ENCODE measurements at places on chromosomes 6 and 20.

DNA sequence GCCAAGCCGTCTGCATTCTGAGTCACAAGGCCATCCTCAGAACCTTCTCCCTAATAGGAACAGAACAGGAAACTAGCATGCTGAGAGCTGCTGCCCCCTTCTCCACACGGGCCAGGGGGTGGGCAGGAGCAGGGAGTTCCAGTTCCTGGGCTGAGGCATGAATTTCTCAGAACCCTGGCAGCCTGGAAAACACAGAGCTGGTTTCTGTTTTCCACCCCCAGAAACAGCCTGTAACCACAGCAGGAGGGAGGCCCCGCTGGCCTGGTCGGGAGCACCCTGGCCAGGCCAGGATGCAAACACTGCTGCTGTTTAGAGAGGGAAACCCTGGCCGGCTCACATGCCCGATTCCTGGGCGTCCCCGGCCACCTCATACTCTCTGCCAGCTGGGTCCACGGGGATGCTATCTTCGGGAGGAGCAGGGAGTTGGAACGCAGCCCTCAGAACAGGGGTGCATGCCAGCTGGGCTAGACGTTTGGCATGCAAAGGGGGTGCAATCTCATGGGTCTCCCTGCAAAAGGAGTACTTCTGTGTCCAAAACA lies 130.1 kb downstream of the NFATC2 start:
- DNase-seq = peak; percentile 45

GRCh38 chr20:34951652-34952051 lies 4.0 kb downstream of the GSS start:
- no peak for DNase-seq

DNA sequence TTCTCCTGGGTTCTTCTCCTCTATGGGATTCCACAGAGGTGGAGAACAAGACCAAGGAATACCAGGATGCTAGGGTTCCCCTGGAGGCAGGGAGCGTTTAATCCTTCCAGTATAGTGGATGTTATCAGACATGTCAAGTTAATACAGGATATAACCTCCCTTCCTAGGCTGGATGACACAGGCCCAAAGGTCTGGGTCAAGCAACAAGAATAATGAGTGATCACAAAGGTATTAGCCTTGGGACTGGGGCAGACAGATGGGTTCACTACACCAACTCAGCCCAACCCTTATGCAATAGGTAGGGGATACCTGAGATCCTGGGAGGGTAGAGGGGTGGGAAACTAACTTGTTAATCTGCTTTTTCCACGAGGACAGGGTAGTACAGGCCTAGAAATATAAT lies 690.3 kb downstream of the HTR1B start:
- DNase-seq = no peak

GRCh38 chr6:33980176-33981175 lies 165.4 kb downstream of the GRM4 start:
- DNase-seq = no peak

DNA sequence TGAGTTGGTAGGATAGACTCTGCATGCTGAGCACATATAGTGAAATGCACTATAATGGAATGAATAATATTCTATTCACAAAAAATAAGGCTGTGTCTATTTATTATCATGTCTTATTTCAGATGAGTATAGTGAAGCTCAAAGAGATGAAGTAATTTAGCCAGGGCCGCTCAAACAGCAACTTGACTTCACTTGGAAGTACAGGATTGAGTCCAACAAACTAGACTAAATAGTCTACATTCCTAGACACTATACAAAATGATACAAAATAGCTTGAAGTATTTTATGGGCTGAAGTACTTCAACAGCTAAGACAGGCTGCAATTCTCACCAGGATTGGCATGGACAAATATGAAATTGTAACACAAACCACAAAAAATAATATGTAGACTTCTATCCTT lies 144.5 kb upstream of the DST start:
- DNase-seq = peak; percentile 36

DNA sequence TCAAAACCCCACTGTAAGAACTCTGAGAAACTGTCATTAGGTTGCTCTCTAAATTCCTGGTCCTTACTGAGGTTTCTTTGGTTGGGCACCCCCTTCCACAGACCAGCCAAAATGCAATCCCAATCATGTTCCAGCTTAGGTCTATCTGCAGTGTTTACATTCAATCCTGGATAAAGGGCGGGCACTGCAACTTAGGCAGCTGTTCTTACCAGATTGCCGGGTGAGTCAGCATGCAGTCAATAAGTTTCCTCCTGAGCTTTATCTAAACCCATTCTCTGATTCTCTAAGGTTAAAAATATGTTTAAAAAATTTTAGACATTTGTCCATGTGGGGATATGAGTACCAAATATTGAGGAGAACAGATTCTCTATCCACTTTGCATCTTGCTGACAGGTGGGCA lies 197.8 kb downstream of the HAO1 start:
- DNase-seq = peak; percentile 39

GRCh38 chr6:105873211-105873704 lies 212.9 kb upstream of the PRDM1 start:
- DNase-seq = no peak

- DNase-seq = no peak
Observed at GRCh38 chr6:40196135-40196518, 261.9 kb upstream of the MOCS1 start.

DNA sequence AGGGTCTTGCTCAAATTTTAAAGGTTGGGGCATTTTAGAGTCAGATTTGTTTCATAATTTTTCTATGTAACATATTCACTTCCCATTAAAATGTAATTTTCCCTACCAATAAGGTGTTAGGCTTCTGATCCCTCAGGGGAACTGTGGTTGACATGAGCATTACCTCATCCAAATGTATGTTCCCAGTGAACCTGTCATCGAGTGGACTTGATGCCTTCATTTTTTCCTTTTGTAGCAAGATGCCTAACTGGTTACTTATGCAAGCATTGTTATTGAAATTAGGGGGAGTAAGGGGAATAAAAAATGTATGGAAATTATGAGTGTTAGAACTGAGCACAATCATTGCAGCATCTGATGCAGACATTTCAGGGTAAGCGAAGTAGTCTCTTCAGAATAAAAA lies 360.5 kb downstream of the BCKDHB start:
- peak; percentile 87 for DNase-seq

DNA sequence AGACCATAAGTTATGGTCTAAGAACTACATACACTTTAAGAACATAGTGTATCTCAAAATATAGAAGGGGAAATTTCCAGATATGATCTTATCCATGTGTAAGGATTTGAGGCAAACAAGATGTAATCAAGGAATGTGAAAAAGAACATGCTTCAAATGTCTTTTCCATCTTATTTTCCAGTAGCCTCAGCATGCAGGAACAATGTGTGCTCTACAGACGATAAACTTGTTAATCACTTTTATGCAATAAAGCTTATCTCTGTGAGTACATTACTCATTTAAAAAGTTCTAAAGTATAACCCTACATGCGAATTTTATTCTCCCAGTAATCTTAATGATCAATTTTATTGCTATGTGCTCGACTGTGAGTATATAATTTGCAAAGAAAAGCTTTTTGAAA lies 185.2 kb downstream of the ALDH8A1 start:
- no peak for DNase-seq

GRCh38 chr6:40906759-40907158 lies 132.3 kb downstream of the UNC5CL start:
- DNase-seq = peak; percentile 11

- no peak for DNase-seq
Observed at GRCh38 chr20:35856866-35857265, 85.1 kb downstream of the PHF20 start.

GRCh38 chr6:811831-812230 lies 118.9 kb upstream of the EXOC2 start:
- no peak for DNase-seq

DNA sequence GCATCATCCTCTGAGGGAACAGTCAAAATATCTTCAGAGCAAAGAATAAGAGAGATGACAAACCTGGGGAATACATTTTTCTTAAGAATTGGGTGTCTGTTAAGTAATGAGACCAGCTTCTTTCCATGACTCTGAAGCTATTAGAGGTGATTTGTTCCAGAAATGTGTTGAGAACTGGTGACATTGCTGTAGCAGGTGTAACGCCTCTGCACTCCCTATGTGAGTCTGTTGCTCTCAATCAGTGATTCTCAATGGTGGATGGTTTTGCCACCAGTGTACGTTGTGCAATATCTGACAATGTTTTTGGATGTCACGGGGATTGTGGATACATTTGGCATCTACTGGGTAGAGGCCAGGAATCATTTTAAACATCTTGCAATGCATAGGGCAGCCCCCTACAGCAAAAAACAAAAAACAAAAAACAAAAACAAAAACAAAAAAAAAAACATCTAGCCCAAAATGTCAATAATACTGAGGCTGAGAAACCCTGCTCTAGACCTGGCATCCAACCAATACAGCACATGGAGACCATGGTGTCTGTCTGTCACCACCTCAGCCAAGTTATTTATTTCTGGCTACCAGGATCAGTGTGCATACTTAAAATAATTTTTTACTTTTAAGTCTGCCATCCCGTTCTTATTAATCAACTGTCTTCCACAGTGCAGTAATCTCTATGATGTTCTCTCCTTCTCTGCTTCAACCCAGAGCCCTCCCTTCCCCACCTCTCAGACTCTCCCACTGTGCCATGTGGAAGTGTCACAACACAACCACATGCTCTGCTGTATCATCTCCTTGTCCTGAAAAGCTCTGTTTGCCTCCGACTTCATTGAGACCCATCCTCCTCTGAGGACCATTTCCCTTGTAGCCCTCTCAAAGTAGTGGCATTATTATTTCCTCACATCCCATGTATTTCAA lies 43.7 kb downstream of the KLHL32 start:
- DNase-seq = no peak

- DNase-seq = no peak
Observed at GRCh38 chr6:9064156-9064555, 628.8 kb upstream of the SLC35B3 start.

DNA sequence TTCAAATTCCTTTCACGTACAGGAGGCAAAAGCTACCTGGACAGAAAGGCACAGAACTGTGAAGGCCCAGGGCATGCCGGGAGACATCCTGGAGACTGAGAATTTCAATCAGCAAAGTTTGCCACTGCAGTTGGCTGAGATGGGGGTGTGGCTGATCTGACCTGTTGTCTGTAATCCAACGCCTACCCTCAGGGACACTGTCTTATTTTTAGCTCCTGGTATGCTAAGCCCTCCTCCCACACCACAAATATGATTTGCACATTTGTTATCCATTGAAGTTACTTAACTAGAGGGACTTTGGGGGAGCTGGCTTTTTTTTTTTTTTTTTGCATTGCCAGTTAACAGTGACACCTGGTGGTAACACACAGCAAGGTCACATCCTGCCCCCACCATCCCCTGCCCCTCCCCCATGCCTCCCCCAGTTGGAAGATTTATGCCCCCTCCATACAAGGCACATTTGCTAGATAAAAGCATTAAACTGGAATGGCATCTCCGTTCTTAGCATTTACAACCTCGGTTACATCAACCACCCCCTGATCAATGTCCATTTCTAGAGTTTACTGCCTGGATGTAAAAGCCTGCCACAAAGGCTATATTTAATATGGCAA lies 40.4 kb downstream of the TTI1 start:
- peak; percentile 93 for DNase-seq

DNA sequence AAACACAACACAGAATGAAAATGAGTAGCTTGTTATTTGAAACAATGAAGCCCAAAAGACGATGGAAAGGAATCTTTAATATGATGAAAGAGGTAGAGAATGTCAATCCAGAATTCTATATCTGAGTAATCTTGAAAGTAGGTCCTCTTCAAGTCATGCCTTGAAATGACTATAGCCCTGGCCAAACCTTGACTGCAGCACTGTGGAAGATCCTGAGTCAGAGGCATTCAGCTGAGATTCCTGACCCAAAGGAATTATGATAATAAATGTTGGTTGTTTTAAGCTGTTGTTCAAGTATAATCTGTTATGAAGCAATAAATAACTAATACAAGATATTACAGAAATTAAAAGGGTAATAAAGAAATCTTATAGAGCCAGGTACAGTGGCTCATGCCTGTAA lies 64.8 kb downstream of the IBTK start:
- peak; percentile 40 for DNase-seq

DNA sequence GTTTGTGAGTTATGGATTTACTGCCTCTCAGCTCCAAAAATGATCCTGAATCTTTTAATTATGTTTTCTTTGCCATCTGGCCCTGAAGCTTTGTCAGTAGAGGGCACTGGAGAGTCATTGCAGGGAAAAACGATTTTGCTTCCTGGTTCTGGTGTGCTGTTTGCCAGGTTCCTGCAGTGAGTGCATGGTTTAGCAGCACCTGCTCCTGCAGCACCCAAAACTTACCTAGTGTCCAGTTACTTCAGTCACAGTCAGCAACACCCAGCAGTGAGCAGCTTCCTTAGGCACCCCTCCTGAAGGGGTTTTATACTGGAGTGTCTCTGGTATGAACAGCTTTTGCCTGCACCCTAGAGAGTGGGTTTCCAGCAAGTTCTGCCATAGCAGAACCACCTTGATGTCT lies 6.0 kb upstream of the TRIM26 start:
- DNase-seq = peak; percentile 43

DNA sequence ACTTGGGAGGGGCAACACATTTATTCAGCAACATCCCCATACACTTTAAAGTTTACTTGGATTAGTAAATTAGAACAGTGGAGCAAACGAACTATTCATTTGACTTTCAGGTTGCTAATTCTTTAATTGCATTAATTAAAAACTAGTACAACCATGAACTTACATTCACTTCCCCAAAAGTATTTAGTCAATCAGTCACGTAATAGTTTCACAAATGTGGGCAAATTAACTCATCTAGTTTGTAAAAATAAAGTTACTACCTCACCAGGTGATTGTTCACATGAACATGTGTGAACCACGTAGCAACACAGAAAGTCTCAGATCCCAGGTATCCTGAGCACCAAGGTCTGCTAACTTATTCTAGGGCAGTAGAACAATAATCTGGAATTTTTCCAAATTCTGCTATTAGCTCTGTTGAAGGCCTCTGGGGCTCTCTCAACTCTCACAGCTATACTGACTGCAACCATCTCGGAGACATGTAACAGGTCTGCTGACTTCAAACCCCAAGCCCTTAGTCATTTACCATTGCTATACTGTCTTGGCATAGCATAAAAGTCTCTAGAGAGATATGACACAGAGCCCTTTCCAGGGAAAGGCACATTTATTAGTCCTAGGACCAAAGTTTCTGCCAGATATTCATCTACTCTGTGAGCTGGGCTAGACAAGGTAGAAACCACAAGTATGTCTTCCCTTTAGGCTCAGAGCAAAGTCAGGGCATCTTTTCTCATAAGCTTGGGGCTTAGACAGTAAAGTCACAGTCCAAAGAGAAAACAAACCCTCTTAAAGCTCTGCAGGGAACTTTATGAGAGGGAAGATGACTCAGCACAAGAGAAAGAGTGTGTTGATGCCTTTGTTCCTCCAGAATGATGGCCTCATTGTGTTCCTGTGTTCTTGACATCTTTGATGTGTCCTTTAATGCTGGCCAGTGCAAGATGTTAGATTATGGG lies 50.9 kb upstream of the CCDC28A start:
- DNase-seq = peak; percentile 75

DNA sequence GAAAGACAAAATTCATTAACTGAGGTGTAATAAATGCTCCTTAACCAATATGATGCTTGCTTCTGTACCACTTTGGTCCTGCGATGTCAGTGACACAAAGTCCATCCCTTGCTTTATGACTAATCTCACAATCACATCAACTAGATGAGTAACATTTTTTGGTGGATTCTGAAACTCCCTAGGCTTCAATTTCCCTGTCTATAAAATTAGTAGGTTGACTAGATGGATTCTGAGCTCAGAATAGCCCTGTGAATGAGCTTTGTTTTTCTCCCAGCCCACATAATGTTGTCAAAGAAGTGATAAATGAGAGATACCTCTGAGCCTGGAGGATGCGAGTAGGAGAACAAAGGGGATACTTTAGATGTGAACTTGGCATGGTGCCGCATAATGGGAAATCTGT lies 9.1 kb downstream of the TXLNB start:
- no peak for DNase-seq

GRCh38 chr20:37615340-37616109 lies 78.3 kb upstream of the CTNNBL1 start:
- peak; percentile 8 for DNase-seq

- peak; percentile 41 for DNase-seq
Observed at GRCh38 chr6:26215585-26216358, 128.5 kb downstream of the HFE start.

Measured in fibroblast of skin of right quadriceps (primary cell).